CD4-positive, alpha-beta T cell treated with Interleukin-6 for 4 hours (primary cell): ENCODE measurements at places on chromosomes 1 and 21.

- peak; percentile 34 for DNase-seq
Observed at GRCh38 chr1:59570524-59570923, 244.2 kb upstream of the HOOK1 start.

GRCh38 chr1:27589841-27590426 lies 14.0 kb downstream of the AHDC1 start:
- no peak for DNase-seq

DNA sequence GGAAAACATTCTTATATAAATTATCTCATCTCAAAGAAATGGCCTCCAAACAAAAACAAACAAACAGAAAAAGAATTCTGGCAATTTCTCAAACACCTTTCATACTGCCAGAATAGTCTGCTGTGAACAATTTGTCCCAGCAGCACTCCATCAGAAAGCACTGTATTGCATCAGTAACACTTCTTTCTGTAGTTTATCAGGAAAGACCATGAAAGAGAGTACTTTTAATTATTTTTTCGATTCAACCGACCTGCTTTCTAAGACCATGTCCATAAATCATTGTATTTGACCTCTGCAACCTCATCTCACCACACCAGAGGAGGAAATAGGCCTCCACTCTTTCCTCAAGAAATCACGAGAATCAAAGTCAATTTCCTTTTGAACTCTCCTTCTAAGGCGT lies 1579.9 kb downstream of the MRPL39 start:
- DNase-seq: no peak

DNA sequence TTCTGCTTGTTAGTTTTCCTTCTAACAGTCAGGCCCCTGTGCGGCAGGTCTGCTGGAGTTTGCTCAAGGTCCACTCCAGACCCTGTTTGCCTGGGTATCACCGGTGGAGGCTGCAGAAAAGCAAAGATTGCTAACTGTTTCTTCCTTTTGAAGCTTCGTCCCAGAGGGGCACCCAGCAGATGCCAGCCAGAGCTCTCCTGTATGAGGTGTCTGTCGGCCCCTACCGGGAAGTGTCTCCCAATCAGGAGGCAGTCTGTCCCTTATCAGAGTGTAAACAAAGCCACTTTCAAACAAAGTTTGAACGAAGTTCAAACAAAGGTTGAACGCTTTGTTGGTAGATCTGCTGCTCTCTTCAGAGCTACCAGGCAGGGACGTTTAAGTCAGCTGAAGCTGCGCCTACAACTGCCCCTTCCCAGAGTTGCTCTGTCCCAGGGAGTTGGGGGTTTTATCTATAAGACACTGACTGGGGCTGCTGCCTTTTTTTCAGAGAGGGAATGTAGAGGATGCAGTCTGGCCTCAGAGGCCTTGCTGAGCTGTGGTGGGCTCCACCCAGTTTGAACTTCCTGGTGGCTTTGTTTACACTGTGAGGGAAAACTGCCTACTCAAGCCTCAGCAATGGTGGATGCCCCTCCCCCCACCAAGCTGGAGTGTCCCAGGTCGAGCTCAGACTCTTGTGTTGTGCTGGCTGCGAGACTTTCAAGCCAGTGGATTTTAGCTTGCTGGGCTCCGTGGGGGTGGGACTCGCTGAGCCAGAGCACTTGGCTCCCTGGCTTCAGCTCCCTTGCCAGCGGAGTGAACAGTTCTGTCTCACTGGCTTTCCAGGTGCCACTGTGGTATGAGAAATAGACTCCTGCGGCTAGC lies 401.8 kb downstream of the SRGAP2C start:
- DNase-seq: peak; percentile 11

DNA sequence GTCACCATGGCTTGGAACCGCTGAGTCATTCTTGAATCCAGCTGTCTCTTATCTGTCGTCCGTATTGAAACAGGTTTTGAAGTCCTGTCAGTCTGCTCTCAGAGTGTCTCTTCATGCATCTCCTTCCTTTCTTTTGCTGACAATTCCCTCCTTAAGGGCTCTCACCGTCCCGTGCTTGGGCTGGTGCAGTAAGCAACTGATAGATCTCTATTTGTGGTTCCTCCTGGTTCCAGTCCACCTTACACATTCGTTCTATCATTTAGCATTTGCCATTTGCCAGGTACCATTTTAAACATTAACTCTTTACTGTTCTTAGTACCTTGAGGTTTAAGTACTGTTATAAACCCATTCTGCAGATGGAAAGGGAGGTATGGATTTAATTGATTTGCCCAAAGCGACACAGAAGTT lies 88.9 kb downstream of the DYRK1A start:
- DNase-seq: no peak

GRCh38 chr1:227654858-227655752 lies 80.0 kb downstream of the JMJD4 start:
- no peak for DNase-seq

GRCh38 chr1:89171067-89171438 lies 4.8 kb downstream of the GBP7 start:
- DNase-seq: no peak

GRCh38 chr1:17948594-17948993 lies 159.0 kb upstream of the IGSF21 start:
- DNase-seq: no peak

- DNase-seq: no peak
Observed at GRCh38 chr1:16258591-16259135, 21.7 kb upstream of the CPLANE2 start.

DNA sequence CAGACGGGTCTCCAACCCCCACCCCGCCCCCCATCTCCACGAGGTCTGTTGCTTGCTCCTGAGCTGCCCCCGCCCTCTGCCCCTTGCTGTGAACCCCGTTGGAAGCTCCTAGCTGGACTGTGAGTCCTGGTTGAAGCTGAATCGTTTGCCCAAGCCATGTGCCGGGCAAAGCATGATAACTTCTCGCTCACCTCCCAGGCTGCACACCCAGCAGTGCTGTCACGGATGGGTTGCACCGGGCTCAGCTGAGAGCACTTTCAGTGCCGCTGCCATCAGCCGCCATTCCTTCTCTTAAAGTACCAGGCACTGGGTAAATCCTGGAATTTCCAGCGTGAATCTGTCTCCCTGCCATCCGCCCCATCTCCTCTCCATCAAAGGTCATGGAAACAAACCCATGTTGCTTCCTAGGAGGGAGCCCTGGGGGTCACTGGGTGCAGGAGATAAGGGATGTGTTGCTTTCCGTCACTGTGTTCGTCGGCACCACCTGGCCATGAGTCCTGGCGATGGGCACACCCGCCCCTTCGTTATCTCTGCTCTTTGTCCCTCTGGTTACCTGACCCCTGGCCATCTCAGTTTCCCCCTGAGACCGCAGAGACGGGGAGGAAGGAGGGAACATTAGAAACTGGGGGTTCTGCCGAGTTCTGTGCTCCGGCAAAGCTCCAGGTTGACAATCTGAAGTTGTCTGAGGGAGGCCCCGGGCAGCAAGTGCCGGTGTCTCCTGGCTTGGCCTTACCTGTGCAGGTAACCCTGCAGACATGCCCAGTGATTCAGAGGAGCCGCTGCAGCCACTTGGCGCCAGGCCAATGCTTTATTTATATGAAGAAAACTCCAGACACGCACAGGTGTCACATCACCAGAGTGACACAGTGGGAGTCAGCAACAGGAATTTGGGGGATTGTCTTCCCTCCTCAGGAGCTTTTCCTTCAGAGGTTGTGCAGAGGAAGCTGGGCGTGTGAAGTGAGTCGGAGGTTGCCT lies 2.7 kb downstream of the PDE9A start:
- DNase-seq: no peak

DNA sequence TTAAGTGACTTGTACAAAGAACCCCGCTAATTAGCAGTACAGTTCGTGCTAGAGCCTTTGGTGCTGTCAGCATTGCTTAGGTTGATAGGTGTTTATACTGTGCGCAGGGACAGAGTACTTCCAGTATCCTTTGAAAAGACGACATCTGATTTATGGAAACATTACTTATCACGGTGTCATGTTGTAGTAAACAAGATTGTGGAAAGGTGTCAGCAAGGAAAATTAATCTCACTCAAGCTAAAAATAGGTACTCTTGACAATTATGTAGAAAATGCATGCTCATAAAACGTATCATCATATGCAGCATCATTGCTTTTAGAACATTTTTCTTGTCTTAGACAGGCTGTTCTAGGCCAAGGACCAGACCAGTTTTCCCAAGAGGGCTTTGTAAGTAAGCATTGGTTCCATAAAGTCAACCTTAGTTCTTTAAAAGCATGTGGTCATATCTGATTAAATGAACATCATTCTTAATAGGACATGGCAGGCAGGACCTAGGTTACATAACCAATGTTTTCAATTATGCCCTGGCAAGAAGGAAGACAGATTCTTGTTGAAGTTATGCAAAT lies 33.0 kb downstream of the SH3BGR start:
- no peak for DNase-seq

- peak; percentile 53 for DNase-seq
Observed at GRCh38 chr1:86502721-86503405, 34.1 kb downstream of the CLCA1 start.

GRCh38 chr1:164590592-164590991 lies 31.6 kb downstream of the PBX1 start:
- DNase-seq: no peak

GRCh38 chr1:29384496-29385015 lies 148.2 kb downstream of the PTPRU start:
- no peak for DNase-seq

DNA sequence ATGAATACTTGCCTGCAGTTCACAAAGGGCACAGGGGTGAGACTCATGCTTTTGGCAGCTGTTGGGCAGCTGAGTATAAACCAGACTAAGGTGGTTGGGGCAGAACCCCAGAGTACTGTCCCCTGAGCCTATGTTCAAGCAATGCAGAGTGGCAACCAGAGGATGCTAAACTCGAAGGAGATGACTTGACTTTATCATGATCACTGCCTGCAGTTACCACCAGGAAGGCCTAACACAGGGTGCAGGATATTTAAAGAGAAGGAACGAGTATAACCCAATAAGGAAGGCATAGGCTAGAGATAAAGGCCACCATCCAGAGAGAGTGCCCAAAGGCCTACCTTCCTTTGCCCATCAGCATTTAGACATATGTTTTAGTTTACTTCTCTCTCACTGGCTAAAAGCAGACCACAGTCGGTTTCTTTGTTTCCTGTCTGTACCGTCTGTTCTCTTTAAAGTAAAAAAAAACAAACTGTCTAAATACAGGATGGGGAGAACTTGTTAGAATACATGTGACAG lies 83.3 kb downstream of the MPZL1 start:
- DNase-seq: peak; percentile 12

DNA sequence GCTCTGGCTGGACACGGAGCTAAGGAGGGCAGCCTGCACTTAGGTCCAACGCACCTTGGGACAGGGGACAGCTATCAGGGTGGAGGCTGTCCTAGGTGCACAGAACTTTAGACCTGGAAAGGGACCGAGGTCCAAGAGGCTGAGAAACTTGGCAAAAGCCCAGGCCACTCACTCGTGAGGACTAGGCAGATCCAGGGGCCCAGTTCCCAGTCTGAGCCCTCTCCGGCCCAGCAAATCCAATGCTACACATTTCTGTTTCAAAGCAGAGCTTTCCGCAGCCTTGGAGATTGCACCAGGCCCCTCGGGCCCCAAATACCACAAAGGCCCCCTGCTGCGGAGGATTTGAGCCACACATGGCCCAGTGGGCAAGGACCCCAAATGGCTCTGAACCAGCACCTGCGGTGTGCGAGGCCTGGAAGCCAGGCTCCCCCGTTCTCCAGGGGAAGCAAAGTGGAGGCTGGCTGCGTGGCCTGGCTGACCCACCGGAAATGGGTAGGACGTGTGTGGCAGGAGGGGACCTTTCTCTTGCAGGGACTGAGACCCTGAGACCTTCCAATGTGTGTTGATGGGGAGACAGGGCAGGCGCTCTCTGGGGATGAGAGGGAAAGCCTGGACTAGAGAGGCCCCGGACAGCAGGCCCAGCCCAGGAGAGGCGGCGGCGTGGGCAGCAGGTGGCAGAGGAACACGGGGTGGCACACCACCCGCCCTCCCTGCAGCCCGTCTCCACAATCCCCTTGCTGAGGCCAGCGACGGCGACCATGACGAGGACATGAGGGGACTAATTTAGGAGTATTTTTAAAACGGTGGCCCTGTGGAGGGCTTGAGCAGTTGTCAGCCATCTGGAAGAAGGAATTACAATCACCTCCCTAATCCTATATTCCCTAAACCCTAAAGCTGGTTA lies 118.7 kb downstream of the CASZ1 start:
- no peak for DNase-seq

DNA sequence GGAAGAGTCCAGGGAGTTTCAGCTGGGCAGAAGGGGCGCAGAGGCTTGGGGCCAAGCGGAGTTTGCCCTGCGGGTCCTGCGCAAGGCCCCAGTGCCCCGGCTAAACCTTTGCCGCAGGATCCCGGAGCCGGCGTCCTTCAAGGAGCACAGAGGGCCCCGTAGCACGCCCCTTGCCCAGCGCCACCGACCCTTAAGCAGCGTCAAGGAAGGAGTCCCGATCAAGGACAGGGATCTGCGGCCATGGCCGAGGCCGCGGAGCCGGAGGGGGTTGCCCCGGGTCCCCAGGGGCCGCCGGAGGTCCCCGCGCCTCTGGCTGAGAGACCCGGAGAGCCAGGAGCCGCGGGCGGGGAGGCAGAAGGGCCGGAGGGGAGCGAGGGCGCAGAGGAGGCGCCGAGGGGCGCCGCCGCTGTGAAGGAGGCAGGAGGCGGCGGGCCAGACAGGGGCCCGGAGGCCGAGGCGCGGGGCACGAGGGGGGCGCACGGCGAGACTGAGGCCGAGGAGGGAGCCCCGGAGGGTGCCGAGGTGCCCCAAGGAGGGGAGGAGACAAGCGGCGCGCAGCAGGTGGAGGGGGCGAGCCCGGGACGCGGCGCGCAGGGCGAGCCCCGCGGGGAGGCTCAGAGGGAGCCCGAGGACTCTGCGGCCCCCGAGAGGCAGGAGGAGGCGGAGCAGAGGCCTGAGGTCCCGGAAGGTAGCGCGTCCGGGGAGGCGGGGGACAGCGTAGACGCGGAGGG lies 520 bp downstream of the CLIC6 start:
- peak; percentile 14 for DNase-seq

DNA sequence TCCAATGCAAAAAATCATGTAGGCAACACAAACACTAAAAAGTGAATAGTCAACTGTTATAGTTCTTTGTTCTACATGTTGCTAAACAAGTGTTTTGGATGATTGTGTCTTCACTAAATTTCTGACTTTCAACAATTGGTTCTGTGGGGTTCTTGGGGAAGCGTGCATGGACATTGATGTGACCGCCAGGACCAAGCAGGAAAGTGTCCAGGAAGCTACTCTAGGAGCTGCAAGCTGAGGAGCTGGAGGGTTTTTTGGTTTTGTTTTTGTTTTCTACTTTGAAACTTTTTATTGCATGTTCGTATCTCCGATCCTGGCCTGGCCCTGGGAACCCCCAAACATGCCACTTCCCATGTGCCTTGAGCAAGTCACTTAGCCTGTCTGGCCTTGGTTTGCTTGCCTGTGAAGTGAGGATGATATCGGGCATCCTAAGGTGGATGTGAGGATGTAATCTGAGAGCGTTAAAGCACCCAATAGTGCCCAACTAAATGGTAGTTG lies 8.0 kb downstream of the TMPRSS3 start:
- no peak for DNase-seq

GRCh38 chr21:45957981-45958600 lies 23.5 kb upstream of the COL6A1 start:
- no peak for DNase-seq

- no peak for DNase-seq
Observed at GRCh38 chr1:87717157-87717670, 388.5 kb downstream of the LMO4 start.
